Activated CD8-positive, alpha-beta memory T cell treated with anti-CD3 and anti-CD28 coated beads for 4 hours (primary cell): ENCODE measurements at places on chromosomes 2 and 18.

DNA sequence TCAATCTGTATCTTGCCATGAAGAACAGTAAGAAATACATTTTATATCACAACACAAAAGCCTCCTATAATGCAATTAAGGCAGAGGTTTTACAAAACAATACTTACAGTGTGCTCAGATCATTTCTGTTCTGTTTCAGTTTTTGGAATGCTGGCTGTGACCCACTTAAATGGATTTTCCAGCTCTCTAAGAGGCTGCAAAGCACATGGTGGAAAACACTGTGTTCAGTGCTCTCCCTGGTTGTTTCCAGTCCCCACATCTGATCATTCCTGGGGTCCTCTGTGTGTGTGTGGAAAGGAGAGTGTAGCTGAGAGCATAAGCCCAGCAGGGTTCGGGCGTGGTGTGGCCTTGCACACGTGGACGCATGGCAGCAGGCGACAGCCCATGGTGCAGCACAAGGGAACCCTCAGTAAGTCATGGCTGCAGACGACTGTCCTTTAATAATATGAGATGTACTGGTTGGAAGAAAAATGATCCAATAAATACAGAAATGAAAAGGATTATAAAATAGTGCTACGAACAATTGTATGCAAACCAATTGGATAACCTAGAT is 95.6 kb downstream of the FAM210A start:
- DNase-seq = no peak

- DNase-seq = no peak
These were observed 1387.2 kb downstream of the SUCLG1 start for GRCh38 chr2:83071914-83072313.

DNA sequence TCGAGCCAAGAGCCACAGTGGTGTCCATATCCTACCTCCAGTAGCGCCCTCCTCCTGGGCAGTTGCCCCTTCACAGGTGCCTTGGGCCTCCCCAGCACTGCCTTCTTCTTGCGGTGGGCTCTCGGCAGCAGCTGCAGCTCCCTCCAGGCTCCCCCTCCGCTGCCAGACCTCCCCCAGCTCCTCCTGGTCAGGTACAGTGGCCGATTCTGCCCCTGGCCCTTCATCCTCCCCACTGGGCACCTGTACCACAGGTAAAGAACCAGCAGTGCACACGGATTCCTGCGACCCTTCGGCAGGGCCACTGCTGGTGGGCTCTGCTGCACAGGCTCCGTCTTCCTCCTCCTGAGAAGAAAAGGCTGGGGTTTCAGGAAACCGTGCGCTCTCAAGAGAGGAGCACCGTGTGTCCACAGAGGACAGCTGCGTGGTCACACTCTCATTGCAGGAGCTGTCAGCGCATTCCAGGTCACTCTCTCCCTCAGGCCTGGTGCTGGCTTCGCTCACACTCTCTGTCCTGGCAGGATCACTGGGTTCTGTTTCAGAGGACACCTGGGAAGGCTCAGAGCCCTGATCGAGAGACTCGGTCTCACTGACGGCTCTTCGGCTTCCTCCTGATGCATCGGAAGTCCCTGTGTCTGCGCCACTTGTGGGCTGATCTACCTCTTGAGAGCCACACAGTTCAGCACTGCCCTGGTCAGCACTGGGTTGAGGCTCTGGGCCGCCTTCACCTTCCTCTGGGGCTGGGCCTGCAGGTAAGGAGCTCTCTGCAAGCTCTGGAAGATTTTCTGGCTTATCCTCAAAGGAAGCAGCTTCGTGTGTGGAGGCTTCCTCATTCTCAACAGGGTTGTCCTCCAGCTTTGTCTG is 147.4 kb upstream of the STK17B start:
- no peak for DNase-seq

DNA sequence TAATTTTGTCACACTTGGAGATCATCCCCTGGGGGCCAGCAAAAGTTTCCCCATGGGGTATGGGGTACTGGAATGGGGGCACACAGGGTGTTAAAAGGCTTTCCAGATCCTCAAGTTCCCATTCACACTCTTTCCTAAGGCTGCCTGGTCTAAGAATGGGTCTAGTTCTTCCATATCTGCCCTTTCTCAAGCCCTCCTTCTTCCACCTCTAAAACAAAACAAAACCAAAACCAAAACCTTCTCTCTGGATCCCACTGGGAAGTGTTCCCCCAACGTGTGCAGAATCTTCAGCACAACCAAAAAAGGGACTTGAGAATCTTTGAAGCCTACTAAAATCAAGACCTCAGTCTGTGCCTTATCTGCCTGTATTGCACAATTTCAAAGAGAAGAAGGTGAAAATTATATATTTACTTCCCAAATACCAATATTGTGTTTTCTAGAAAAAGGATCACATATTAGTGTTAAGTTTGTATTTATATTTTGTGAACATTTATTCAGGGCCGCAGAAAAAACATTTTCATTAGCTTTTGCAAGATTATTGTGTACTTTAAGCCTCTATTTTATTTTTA is 207.2 kb upstream of the TCF4 start:
- no peak for DNase-seq

- no peak for DNase-seq
These were observed 128.4 kb downstream of the LPIN1 start for GRCh38 chr2:11874861-11875260.

- DNase-seq = no peak
These were observed 157.2 kb downstream of the RNF152 start for GRCh38 chr18:61735564-61736102.
